ENCODE measurements at places on chromosomes 6 and 20. TPM values are rescaled to one million over a fixed set of nuclear protein-coding genes. Genes with fewer than 3 reads are reported as not detected.

The SEL1L2 gene
- total RNA-seq: 3.6 TPM

The FYN gene
- 237 TPM for total RNA-seq

The THBS2 gene
- total RNA-seq: 97.0 TPM

The MAS1 gene
- total RNA-seq: not detected

The SIM1 gene
- 14.0 TPM for total RNA-seq

The PNLDC1 gene
- total RNA-seq: not detected

The TNFRSF6B gene
- total RNA-seq: 41.6 TPM

The CCN6 gene
- not detected for total RNA-seq

The DLK2 gene
- not detected for total RNA-seq

The RNF182 gene
- 1.8 TPM for total RNA-seq

The PKIB gene
- 3.3 TPM for total RNA-seq

The MAP3K5 gene
- 35.2 TPM for total RNA-seq

The POU5F1 gene
- not detected for total RNA-seq

The TUBB2B gene
- total RNA-seq: 2.2 TPM

The PAX1 gene
- not detected for total RNA-seq

The NFATC2 gene
- 7.5 TPM for total RNA-seq

The IRAK1BP1 gene
- total RNA-seq: 1.9 TPM

The SRPK1 gene
- total RNA-seq: 32.1 TPM

The TRIM10 gene
- not detected for total RNA-seq

The B3GALT4 gene
- 14.1 TPM for total RNA-seq

The NCOA6 gene
- total RNA-seq: 16.0 TPM

The SPATS1 gene
- total RNA-seq: not detected

All from subcutaneous adipose tissue (tissue), 4 donors.